GF-D8 (cell line): ENCODE measurements at places on chromosomes 5 and 9.

- DNase-seq: no peak
These were observed 160.2 kb upstream of the LHFPL2 start for GRCh38 chr5:78808818-78809217.

- DNase-seq: no peak
These were observed 47.4 kb upstream of the TBC1D9B start for GRCh38 chr5:179955062-179955461.

- no peak for DNase-seq
These were observed 5.5 kb downstream of the TMEM8B start for GRCh38 chr9:35834260-35835215.

- no peak for DNase-seq
These were observed 27.3 kb upstream of the IL17B start for GRCh38 chr5:149406203-149406978.

- peak; percentile 1 for DNase-seq
These were observed 52.9 kb downstream of the COMMD10 start for GRCh38 chr5:116137544-116138378.

- DNase-seq: no peak
These were observed 194.2 kb upstream of the GLRA1 start for GRCh38 chr5:152118676-152119470.

DNA sequence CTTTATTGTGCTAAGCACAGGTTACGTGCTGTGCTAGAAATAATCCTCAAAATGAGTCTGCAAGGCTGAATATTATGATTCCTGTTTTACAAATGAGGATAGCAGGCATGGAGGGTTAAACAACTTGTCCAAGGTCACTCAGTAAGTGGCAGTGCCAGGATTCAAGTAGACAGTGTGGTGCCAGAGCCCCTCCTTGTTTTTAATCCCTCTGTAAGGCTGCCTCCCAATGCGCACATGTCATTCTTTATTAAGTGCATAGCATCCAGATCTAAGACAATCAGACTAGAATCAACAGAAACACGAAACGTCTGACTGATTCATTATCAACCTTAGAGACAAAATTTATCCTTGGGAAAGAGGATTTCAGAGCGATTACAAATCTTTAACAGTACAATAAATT is 199.6 kb downstream of the SMARCA2 start:
- DNase-seq: no peak

DNA sequence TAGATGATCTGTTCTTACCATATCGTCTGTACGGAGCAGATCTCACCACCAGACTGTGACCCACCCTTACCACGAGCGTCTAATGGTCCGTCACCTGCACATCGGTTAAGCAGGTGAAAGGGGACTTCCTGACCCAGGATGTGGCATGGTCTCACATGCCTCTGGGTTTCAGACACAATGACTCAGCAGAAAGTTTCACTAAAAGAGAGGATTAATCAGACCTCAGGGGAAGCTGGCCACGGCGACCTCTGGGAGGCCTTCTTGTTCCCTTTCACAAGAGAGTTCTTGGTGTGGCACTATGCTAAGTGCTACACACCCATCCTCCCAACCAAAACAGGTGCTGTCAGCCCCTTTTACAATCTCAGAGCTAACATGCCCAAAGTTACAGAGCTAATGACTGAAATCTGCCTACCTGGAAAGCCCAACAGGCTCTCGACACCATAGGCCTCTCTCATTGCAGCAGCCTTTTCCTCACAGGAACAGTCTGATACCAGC is 41.6 kb downstream of the ADAMTS12 start:
- DNase-seq: no peak

DNA sequence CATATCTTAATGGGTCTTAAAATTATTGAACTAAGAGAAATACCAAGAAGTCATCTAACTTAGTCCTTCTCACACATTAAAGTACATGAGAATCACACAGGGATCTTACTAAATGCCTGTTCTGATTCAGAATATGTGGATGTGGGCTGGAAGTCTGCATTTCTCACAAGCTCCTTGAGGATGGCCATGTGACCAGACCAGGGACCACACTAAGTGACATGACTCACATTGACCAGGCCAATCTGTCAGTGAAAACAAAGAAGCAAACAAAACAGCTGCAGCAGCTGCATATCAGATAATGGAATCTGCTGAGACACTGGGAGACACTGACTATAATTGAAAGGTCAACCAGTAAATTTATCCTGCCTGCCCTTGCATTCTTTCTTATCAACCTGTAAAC is 110.5 kb downstream of the ADAMTS12 start:
- DNase-seq: no peak

- DNase-seq: no peak
These were observed 83.0 kb downstream of the GRIA1 start for GRCh38 chr5:153573326-153574033.

- DNase-seq: no peak
These were observed 268.8 kb upstream of the ANKRD55 start for GRCh38 chr5:56501781-56502557.

DNA sequence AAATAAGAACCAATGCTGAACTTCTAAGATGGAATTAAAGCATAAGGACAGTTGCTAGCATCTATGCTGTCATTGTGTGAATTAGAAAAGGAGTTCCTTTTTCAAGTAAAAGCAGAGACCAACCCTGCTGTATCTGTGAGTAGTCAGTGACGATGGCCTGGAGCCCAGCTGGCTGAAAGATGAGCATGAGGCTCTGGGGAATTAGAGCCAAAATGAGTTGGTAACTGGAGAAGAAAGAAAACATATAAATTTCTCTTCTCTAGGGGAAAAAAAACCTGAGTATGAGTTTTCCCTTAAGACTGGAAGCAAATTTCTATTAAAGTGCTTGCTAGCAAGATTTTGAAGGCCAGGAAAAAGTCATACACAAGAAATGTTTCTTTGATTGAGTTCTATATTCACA is 1.6 kb upstream of the SPZ1 start:
- no peak for DNase-seq

- no peak for DNase-seq
These were observed 691.2 kb upstream of the CDH6 start for GRCh38 chr5:30502277-30502676.

DNA sequence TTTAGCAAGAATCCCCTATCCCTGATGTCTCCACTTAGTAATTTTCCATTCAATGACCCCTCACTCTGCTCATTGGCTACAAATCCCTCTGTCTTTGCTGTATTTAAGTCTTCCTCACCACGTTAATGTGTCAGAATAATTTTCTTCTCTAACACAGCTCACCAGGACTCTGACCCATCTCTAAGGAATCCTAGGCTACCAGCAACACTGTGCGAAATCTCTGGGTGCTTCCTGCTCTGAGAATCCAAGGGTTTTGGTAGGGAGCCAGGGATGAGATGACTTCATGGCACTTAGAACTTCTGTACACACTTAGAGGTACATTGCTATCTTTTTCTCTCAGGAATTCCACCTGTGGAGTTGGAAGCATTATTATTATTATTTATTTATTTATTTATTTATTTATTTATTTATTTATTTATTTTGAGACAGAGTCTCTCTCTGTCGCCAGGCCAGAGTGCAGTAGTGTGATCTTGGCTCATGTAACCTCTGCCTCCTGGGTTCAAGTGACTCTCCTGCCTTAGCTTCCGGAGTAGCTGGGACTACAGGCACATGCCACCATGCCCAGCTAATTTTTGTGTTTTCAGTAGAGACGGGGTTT is 53.5 kb downstream of the FOXI1 start:
- no peak for DNase-seq

GRCh38 chr9:124468061-124468740 is 17.9 kb downstream of the ADGRD2 start:
- DNase-seq: no peak

- no peak for DNase-seq
These were observed 119.4 kb upstream of the SPIN1 start for GRCh38 chr9:88268886-88269285.

DNA sequence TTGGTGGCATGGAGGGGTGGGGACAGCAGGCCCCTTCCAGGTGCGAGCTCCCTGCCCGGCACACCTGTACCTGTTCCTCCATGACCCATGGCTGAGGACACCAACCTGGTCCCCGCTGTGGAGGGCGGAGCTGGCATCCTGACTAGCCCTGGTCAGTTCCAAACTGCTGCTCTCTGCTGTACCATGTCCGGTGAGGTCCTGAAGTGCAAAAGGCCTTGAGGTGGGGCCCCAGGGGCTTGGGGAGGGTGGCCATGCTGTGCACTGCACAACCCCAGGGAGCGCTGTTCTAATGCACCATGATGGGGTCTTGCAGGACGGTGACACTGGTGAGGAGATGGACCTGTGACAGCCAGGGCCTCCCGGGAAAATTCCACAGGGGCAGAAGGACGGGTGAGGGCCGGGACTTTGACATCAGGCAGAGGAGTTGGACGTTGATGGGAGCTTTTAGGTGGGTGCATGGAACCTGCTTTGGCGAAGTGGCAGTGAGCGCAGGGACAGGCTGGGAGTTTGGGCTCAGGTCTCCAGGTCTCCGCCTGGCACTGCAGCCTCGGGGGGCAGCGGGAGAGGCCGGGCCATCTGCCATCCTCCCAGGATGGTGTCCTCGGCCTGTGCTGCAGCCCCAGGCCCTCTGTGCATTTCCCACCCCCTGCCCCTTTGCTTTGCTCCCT is 38.9 kb downstream of the COL5A1 start:
- no peak for DNase-seq

GRCh38 chr5:142246258-142246657 is 78.6 kb downstream of the SPRY4 start:
- no peak for DNase-seq

DNA sequence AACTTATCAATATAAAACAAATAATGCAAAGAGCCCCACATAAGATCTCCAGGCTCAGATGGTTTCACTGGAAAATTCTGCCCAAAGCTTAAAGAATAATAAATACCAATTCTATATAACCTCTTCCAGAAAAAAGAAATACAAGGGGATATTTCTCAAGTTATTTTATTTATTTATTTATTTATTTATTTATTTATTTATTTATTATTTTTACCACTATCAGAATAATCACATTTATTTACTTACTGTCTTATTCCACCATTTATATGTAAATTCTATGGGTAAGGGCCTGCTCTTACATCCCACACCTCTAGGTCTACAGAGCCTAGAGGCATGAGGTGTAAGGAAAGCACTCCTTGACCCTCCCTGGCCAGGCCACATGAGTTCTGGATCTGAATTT is 91.1 kb downstream of the ANKRD18A start:
- no peak for DNase-seq

DNA sequence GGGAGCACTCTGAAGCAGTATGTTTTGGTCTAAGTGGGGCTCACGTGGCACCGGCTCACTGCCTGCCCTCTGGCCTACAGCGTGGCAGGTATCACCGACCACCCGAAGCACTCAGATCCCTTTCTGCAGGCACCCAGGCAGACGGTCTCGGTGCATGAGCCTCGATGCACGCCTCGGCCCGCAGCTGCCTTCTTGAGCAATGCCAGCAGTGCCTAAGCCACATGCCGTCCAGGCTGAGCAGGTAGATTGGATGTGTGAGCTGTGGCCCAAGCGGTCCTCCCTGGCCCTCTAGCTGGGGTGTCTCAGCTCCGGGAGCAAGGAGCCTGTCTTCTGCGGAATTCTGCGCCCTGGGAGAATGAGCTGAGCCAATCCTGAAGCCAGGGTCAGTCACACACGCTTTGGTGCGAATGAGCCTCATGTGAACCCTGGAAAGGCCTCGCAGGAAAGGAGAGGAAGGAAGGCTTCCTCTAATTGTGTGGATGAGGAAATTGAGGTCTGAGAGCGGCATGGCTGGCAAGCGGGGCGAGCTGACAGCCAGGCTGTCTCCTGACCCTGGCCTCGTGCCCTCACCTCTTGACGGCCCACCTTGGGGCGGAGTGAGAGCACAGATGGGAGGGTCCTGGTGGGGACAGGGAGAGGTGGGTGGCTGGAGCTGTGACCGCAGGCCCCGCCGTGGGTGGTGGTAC is 14.4 kb downstream of the RXRA start:
- peak; percentile 75 for DNase-seq

DNA sequence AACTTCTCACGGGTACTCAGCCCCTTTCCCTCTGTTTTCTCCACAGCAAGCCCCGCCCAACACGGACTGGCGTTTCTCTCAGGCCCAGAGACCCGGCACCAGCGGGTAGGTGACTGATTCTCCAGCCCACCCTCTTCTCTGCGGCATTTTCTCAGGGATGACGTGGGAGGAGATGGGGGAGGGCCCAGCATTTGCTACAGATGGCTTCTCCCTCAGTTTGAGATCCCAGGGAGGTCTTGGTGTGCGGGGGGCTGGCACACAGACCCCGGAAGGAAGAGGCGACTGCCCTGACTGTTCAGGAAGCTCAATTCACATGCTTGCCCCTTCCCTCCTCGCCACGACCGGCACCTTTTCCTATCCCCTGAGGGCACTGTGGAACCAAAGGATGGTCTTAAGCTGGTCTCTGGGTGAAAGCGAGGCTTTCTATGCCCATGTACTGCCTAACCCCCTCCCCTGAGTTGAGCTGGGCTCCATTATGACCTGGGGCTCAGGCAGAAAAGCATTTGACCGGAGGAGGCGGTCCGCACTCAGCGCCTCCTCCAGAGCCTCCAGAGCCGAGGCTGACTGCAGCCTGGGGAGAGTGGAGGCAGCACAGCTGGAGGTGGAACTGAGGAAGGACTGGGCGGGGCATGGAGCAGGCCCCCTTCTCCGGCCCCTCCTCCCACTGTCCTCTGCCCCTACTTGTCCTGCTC is 6.0 kb downstream of the PCDHGC5 start:
- no peak for DNase-seq

DNA sequence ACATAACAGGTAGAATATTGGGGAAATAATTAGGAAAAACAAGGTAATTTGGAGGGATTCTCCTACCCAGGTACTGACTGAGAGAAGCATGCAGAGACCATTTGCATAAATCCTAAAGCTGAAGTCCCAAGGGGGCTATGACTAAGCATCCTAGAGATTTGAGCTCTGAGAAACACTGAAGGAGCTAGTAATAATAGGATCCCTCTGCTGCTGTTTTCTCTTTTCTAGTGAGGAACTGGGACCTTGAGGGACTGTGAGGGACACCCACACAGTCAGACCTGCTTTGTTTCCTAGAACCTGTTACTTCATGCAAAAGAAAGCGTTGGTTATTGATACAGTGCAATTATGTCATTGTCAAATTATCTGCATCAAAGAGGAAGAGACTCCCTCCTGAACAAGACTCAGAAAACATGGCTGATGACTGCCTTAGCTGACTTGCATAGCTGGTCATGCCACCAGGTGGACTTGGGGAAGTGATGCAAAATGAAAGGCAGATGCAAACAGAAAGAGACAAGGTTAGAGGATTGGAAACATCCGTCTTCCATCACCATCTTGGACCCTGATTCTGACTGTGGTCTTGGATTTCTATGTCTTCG is 335.4 kb downstream of the NTRK2 start:
- no peak for DNase-seq

GRCh38 chr5:4627131-4627530 is 513.0 kb upstream of the ADAMTS16 start:
- DNase-seq: no peak

DNA sequence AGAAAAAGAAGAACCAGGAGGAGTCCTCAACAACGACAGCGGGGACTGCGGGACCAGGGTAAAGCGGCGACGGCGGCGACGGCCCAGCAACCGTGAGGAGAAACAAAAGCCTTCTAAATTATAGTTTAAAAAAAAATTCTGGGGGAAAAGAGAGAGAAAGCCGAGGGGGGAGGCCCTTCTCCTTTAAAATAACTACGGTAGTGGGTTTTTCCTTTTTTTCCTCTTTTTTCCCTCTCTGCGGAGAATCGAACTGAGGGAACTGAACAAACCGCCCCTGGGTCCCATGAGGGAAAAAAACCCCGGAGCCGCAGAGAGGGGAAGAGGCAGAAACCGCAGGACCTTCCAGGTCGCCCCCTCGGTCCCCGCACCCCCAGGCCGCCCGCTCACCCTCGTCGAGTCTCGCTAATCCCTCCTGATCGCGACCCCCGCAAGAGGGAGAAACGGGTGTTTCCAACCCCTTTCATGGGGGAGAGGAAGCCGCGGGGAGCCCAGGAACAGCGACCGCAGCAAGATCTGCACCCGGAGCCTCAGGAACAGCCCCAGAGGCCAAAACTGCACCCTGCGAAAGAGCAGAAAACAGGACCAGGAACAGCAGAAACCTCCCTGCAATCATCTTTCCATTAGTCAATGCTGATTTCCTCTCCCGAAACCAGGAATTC is 453 bp downstream of the CPEB4 start:
- DNase-seq: no peak
